Smooth muscle cell of trachea (primary cell): ENCODE measurements at places on chromosomes 13 and 19. TPM values are rescaled to one million over a fixed set of nuclear protein-coding genes. Genes with fewer than 3 reads are reported as not detected.

CAPN12 gene
- 0.15 and 0.17 TPM in 2 replicates for total RNA-seq

FGF22 gene
- total RNA-seq = 0.15 TPM in 1 of 2 replicates, not detected in the other

PSG1 gene
- total RNA-seq = 0.58 and 1.8 TPM in 2 replicates

EDNRB gene
- 48.1 and 48.5 TPM in 2 replicates for total RNA-seq

ALKBH7 gene
- 23.5 and 59.1 TPM in 2 replicates for total RNA-seq

ZNF556 gene
- total RNA-seq = not detected in 2 replicates

B9D2 gene
- 2.8 and 4.2 TPM in 2 replicates for total RNA-seq

A1BG gene
- total RNA-seq = 10.6 and 26.5 TPM in 2 replicates

DAND5 gene
- total RNA-seq = 0.29 TPM in 1 of 2 replicates, not detected in the other

DACT3 gene
- total RNA-seq = 6.5 and 15.5 TPM in 2 replicates

SPIB gene
- 3.0 TPM in 1 of 2 replicates, not detected in the other for total RNA-seq

CLDN10 gene
- total RNA-seq = not detected in 2 replicates
